ENCODE measurements at places on chromosomes 6 and 20. TPM values are rescaled to one million over a fixed set of nuclear protein-coding genes. Genes with fewer than 3 reads are reported as not detected.

Gene SMPD2
- total RNA-seq, result 9.1 TPM

Gene SAPCD1
- total RNA-seq, result 0.90 TPM

Gene POU3F2
- 0.16 TPM for total RNA-seq

Gene SLC44A4
- 3.3 TPM for total RNA-seq

Gene HSD17B8
- 7.6 TPM for total RNA-seq

Gene EYS
- 4.4 TPM for total RNA-seq
